Left hindlimb (tissue), 1 donor: ENCODE measurements at places on chromosomes 11 and 22.

DNA sequence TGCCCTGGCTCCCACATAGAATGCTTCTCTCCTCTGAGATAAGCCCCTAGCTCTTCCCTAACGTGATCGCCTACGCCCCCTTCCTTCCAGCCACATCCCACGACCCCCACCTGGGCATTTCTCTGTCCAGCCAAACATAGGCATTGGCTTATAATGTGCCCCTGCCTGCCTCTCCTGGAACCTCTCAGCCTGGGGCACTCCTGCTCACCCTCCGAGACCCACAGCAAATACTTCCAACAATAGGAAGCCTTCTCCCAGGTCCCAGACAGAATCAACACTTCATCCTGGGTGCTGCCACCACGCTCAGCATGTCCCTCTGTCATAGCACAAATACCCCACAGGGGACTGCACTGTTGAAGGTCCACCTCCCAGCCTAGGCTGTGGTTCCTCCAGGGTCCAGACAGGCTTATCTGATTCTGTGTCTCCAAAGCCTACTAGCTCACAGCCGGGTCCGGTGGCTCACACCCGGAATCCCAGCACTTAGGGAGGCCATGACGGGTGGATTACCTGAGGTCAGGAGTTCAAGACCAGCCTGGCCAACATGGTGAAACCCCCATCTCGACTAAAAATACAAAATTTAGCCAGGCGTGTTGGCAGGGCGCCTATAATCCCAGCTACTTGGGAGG is 24.2 kb upstream of the TMPRSS4 start:
- no peak for DNase-seq

DNA sequence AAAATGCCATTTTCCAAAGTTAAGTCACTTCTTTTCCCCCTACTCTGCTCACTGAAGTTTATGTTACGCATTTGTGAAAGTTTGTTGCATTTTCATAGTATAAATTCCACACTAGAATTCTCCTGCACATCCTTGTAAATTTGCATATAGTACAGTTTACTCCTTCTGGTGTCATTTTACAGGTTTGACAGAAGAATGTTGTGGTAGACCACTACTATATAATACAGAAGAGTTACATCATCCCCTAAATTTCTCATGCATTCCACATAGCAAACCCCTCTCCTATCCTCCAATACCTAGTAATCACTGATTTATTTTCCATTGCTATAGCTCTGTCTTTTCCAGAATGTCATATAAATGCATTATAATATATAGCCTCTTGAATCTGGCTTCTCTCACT is 64.5 kb downstream of the CCDC73 start:
- DNase-seq, result no peak

DNA sequence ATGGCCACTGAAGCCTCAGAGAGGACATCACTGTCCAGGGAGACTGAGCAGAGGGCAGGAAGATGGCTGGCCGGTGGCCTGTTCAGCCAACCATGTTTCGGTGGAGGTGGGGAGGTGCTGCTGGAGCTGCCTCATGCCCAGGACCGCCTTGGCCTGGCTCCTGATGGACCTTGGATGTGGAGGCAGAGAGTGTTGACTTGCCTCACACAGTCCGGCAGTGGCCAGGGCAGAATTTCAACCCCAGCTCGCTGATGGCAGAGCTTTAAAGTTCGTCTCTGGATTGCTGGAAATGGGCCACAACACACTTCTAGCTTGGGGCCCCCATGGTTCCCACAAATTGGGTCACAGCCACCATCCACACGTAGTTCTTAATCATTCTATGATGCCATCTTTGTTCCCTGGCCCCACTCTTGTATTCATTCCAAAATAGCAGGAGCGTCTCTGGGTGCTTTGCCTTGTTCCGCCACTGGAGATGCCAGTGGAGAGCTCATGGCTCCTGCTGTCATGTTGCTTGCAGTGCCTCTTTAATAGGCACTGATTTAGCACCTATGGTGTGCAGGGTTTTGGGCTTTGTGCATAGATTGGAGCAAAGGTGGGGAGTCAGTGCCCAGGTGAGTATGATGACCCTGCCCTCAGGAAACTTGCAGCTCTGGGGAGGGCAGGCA is 5.6 kb downstream of the MAPK8IP1 start:
- no peak for DNase-seq

DNA sequence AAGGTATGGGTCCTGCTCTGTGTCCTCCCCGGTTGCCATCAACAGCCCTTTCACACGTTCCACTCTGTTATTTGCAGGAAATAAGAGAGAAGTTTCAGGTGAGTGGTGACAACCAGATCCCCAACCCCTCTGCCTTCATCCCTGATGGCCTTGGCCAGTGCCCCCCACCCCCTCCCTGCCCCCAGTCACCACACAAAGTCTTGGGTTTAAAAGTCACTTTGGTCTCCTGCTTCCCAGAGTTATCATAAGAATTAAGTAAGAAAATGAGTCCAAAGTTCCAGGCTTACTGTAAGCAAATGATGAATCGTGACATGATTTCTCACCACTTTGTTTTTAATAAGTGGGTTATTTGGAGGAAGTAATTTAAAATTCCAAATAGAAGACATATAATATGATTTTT is 9.2 kb upstream of the OAF start:
- DNase-seq, result no peak

DNA sequence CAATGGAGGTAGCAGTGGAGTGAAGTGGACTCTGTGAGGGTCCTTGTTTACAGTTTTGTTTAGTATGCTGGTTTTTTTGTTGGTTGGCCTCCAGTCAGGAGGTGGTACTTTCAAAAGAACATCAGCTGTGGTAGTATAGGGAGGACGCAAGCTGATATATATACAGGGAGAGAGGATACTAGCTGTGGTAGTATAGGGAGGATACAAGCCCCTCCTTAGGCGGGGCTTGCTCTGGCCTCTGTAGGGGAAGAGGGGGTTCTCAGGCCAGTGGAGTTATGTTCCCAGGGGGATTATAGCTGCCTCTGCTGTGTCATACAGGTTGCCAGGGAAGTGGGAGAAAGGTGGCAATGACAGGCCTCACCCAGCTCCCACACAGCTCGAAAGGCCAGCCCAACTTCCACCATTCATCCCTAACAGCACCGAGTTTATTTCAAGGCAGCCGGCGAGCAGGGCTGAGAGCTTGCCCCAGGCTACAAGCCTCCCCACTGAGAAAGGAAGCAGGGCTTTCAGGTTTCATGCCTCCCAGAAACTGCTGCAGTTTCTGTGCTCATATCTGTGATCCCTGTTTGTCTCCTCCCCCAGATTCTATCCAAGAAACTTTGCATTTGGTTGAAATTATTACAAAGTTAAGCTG is 10.4 kb downstream of the OR52E6 start:
- DNase-seq, result no peak

GRCh38 chr11:23688835-23689234 is 808.0 kb upstream of the LUZP2 start:
- no peak for DNase-seq

- DNase-seq, result no peak
Measured at GRCh38 chr11:11604370-11604990, 17.3 kb downstream of the GALNT18 start.

GRCh38 chr11:17801166-17801565 is 66.6 kb downstream of the KCNC1 start:
- no peak for DNase-seq

- DNase-seq, result no peak
Measured at GRCh38 chr11:73145986-73146575, 4.0 kb upstream of the FCHSD2 start.

- DNase-seq, result no peak
Measured at GRCh38 chr11:59782080-59782479, 26.9 kb downstream of the STX3 start.

- no peak for DNase-seq
Measured at GRCh38 chr11:108370990-108371389, 96.3 kb downstream of the C11orf65 start.

- no peak for DNase-seq
Measured at GRCh38 chr11:25453471-25453870, 878.5 kb upstream of the ANO3 start.

- no peak for DNase-seq
Measured at GRCh38 chr22:44427611-44428470, 70.2 kb downstream of the RTL6 start.

- no peak for DNase-seq
Measured at GRCh38 chr11:83158357-83158786, 1.4 kb downstream of the PCF11 start.

GRCh38 chr22:21707677-21708076 is 27.9 kb downstream of the YPEL1 start:
- DNase-seq, result no peak

DNA sequence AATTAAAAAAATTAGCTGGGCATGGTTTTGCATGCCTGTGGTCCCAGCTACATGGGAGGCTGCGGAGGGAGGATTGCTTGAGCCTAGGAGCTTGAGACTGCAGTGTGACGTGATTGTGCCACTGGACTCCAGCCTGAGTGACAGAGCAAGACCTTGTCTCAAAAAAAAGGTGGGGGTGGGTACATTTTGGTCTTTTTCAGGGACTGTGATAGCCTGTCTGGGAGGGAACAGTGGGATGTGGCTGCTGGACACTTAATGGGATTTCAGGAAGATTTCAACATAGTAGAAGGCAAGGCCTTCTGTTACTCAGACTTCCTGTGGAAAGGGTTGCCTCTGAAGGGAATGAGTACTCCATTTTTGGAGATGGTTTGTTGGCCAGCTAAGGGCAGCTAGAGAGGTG is 40.6 kb downstream of the RELT start:
- no peak for DNase-seq

DNA sequence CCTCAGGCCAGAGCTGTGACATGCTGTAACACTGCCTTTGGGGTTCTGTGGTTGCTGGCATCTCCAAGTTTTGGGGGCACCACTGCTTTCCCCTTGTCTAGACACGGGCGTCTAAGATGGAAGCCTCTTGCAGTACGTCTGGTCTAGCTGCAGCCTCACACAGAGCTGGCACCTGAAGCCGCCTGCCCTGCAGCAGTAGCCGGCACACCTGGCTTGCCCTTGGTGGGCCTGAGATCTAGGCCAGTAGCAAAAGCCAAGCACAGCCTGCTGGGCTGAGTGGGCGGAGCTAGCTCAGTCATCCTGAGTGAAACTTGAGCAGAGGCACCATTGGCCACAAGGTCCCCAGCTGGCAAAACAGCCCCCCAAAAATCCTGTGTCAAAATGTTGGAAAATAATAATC is 154.2 kb downstream of the DLG2 start:
- no peak for DNase-seq

- DNase-seq, result no peak
Measured at GRCh38 chr22:37012262-37012904, 6.9 kb downstream of the TST start.

DNA sequence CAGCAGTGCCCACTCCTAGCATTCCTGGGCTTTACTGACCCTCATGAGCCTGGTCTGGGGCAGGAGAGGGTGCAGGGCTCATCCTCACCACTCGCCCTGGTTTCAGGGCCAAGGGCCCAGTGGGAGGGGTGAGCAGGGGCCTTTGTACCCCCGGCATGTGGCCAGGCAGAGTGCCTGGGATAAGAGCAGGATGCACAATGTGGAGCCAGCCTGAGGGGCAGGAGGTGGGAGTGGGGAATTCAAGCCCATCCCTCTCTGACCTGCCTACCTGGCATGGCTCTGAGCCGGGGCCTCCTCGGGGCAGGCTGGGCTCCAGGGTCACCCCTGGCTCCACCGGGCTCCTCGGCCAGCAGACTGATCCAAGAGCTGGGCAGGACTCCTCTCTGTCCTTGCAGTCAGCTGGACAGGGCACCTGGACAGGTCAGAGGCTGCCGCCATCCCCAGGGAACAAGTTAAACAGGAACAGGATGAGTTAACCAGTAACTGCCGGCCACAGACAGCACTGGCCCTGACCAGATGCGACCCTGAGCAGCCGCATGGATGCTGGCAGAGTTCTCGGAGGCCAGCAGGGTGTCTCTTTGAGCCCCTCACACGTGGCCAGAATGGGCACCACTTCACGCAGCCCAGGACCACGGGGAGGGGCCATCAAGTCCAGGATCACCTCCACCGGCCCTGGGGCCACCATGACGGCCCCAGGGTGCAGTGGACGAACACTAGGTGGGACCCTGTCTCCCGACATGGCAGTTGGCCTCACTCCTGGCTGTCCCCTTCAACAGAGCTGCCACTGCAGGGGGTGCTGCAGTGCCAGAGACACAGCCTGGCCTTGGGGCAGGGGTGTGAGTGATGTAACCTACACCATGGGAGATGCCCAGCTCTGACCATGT is 5.0 kb downstream of the SIGIRR start:
- peak; percentile 31 for DNase-seq

GRCh38 chr11:132336781-132337535 is 966.5 kb downstream of the NTM start:
- DNase-seq, result no peak

GRCh38 chr11:57529012-57529411 is 1.5 kb downstream of the TIMM10 start:
- no peak for DNase-seq

- DNase-seq, result no peak
Measured at GRCh38 chr11:820655-821511, 2.2 kb downstream of the PNPLA2 start.

- DNase-seq, result peak; percentile 4
Measured at GRCh38 chr11:69894648-69895047, 75.4 kb upstream of the FGF3 start.

- DNase-seq, result no peak
Measured at GRCh38 chr22:49094151-49094550, 733.5 kb downstream of the BRD1 start.

GRCh38 chr11:10973416-10973815 is 115.6 kb upstream of the ZBED5 start:
- no peak for DNase-seq

GRCh38 chr11:58912124-58912523 is 27.2 kb upstream of the GLYATL1 start:
- DNase-seq, result no peak
